Fibroblast of skin of left biceps (primary cell): ENCODE measurements at places on chromosomes 3 and 15.

GRCh38 chr3:122964811-122965210 is 62.8 kb downstream of the SEMA5B start:
- no peak for DNase-seq

DNA sequence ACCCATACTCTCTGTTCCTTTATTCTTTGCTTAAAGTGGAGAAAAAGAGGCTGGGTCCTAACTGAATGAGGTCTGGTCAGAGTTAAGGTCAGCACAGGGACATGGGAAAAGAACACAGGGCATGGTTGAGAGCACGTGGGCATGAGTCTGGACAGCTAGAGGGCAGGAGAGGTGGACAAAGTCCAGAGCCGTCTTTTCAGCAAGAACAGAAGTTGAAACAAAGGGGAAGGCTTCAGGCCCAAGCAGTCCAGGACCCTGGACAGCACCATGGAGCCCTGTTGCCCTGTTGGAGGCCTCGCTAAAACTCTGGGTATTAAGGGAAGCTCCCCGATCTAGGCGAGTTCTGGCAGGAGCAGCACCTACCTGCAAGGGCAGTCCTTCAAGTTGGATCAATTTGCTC is 50.7 kb downstream of the XYLB start:
- DNase-seq: peak; percentile 1

DNA sequence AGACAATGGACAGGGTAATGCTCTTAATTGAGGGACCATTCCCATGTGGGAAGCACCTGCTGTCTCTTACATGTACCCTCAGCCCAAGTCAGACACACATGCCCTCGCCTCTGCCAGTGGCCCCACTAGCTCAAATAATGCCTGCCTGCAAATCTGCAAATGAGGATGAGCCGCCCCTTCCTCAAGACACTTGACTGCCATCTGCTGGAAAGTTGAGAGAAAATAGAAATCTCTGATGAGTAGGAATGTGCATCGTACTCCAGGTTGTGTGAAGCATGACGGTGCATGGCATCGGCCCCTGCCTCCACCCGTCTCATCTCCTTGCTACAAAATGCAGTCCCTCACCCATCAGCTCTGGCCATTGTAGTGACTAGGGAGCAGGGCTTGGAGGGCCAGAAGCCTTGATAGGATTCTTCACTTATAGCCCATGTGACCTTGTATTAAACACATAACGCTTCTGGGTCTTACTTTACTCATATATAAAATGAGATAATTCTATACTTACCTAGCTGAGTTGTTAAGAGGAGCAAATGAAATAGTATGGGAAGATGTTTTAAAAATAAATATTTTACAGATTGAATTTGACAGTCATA is 6.3 kb upstream of the SCN5A start:
- DNase-seq: no peak

DNA sequence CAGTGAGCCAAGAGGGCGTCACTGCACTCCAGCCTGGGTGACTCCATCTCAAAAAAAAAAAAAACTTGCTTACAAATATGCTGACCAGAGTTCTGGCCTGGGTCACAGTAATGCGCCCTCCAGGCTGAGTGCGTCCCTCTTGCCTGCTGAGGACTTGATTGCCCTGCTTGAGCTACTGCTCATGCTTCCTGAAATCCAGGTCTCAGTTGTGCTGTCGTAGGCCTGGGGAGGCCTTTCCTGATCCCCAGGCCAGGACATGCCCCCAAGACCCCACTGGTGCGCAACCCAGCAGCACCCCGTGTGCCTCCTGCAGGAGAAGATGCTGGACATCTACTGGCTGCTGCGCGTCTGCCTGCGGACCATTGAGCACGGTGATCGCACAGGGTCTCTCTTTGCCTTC is 7.3 kb downstream of the AMIGO3 start:
- DNase-seq: no peak

- DNase-seq: no peak
These were observed 376.8 kb upstream of the ALCAM start for GRCh38 chr3:104989878-104990277.

GRCh38 chr15:77695961-77696582 is 63.4 kb upstream of the LINGO1 start:
- no peak for DNase-seq

- DNase-seq: no peak
These were observed 46.2 kb downstream of the CD200 start for GRCh38 chr3:112379020-112379690.

GRCh38 chr3:78873641-78874040 is 894.2 kb downstream of the ROBO1 start:
- no peak for DNase-seq

DNA sequence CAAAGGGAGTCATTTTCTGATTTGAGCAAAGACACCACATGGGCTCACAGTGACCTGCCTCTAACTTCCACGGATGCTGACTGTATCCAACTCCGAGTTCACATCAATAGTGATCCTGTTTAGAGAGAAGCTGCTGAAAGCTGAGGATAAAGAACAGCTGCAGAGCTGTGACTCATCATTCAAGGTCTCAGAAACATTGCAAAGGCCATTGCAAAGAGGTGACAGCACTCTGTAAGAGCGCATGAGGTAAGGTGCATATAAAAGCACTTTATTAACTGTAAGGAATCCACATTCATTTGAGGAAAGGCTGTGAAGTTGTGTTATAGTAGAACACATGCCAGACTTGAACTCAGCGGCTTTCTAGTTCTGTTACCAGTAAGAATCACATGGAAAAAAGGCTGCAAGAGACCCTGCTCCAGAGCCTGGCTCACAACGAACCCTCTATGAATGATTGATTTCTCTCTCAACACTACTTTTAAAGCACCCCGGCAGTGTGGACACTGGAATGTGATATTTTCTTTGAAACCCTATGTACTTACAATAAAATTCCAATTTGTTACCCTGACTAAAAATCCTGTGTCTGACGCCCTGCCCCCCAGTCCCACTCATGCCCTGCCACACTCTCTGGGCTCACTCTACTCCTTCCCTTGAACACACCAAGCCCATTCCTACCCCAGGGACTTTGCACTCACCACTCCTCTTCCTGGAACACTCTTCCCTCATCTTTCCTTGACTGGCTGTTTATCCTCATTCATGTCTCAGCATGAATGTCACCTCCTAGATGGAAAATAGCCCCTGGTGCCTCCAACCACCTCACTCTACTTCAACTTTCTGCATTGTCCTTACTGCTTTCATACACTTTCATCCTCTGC is 111.2 kb downstream of the LSM3 start:
- peak; percentile 88 for DNase-seq

GRCh38 chr3:72336821-72337479 is 511.3 kb downstream of the SHQ1 start:
- DNase-seq: peak; percentile 61

GRCh38 chr15:87604857-87605446 is 651.6 kb downstream of the NTRK3 start:
- DNase-seq: no peak

DNA sequence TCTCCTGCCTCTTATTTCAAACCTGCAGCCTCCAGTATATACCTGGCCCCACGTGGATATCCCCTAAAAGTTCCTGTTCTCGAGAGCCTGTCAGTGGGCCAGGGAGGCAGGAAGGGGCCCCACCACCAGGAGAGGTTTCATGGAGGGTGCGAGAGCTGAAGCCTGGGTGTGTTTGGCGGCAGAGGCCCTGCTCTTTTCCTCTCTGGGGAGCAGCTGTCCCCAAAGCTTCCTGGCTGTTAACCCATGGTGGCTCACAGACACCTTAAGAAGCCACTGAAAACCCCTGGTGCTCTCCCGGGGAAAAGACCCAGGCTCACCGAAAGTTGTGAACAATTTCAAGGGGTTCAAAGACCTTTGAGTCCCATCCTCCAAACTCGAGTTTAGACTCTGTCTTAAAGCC is 1.1 kb downstream of the PRRT3 start:
- DNase-seq: no peak

GRCh38 chr15:66126031-66126441 is 127.5 kb downstream of the MEGF11 start:
- DNase-seq: no peak

- DNase-seq: no peak
These were observed 172.0 kb upstream of the TP63 start for GRCh38 chr3:189459231-189459630.

GRCh38 chr3:88000853-88001252 is 58.0 kb downstream of the CGGBP1 start:
- DNase-seq: no peak

- DNase-seq: no peak
These were observed 37.2 kb downstream of the AP4E1 start for GRCh38 chr15:50945725-50946124.

- peak; percentile 37 for DNase-seq
These were observed 24.9 kb downstream of the CX3CR1 start for GRCh38 chr3:39254806-39255449.

DNA sequence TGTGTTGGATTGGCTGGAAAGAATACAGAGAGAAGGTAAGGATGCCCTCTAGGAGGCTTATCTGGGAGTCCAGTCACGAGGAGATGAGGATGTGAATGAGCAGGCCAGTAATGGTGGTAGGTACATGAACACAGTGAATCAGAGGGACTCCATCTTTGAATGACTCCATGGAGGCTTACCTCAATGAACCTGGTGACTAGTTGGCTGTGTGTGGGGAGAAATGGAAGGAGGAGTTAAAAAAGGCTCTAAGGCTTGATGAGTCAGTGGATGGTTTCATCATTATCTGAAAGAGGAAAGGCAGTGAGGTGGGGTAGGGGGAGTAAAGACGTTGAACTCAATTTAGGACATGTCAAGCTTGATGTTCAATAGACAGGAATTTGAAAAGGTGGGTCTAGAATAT is 61.1 kb downstream of the KCNAB1 start:
- DNase-seq: no peak

GRCh38 chr3:116563351-116563750 is 118.1 kb upstream of the LSAMP start:
- no peak for DNase-seq

GRCh38 chr3:129365296-129366136 is 62.9 kb downstream of the EFCAB12 start:
- no peak for DNase-seq

- DNase-seq: no peak
These were observed 47.7 kb upstream of the DUT start for GRCh38 chr15:48283396-48284145.

DNA sequence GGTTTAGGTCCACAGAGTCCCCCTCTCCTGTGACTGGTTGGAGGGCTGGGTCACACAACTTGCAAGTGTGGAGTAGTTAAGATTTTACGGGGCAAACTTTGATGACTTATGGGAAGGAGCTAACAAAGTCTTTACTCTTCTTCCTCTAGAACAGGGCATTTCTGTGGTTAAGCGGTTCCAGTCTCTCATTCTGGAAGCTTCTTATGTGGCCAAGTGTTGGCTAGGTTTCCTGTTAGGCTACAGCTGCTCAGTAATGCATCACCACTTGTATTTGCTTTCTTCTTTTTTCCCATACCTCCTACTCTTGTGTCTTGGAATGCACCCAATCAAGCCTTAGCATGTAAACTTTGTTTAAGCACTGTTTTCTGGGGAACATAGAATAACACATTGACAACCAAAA is 100.6 kb upstream of the PLAAT1 start:
- DNase-seq: peak; percentile 24

- DNase-seq: no peak
These were observed 24.8 kb downstream of the ZBTB38 start for GRCh38 chr3:141392897-141393734.

DNA sequence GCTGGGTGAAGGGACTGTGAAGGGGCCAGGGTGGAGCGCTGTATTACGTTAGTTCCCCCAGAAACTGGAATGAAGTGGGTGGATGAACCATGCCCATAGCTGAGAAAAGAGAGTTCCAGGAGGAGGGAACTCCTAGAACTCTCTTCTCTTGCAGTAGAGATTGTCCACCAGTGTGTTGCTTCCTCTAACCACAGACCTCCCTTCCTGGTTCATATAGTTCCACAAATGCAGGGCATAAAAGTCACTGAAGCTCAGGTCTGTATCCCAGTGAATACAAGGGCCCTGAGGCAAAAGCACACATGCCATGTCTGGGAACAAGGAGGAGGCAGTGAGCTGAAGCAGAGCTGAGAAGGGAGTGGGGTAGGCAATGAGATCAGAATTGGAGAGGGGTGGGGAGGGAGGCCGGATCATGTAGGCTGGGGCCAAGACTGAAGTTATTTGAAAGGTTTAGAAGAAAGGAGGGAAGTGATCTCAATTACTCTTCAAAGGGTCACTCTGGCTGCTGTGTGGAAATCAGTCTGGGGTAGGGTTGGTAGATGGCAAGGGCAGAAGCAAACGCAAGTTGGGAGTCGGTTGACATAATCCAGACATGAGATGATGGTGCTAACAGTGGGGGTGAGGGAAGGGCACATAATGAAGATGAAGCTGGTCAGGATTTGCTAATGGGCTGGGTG is 6.5 kb downstream of the A4GNT start:
- DNase-seq: no peak

- DNase-seq: peak; percentile 79
These were observed 66.1 kb upstream of the NPHP3 start for GRCh38 chr3:132788301-132788671.

GRCh38 chr3:100068826-100069225 is 45.5 kb downstream of the FILIP1L start:
- DNase-seq: no peak

DNA sequence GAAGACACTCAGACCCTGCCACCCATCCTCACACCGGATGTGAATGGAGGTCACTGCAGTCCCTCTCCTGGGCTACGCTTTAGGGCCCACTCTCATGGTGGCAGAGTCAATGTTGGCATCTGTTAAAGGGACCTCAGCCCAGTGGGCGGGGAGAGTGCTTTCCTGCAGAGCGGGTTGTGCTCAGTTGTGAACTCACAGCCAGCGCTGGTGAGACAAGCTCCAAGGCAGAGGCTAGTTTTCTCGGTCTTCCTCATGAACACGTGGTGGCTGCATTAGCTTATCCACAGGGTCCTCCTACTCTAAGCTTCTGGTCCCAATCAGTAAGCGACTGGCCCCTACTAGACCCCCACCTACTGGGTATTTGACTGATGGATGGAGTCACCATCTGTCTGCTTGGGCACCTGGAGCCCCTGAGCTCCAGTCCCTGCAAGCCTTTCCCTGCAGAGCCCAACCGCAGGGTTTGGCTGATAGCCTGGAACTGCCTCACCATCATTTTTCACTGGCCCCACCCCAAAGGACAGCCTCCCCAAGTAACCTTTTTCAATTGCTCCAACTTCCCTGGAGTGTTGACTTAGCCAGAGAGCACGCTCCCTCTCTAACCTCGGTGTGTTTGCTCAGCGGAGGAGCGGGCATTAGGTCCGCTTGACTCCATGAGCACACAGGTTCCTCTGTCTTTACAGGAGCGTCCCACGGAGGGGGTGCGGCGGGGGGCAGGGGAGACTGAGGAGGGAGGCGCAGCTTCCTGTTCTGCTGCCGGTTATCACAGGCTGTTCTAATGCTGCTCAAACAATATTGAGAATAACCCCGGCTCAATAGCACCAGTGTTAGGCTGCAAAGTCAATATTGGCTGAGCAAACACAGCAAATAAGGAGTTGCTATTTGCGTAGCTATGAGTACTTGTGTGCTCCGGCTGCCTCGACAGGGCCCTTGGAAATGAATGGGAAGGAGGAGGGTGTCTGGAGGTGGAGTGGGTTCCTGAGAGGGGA is 141.7 kb downstream of the RPLP1 start:
- peak; percentile 16 for DNase-seq

- DNase-seq: no peak
These were observed 365.6 kb downstream of the MAGI1 start for GRCh38 chr3:65672871-65673815.

DNA sequence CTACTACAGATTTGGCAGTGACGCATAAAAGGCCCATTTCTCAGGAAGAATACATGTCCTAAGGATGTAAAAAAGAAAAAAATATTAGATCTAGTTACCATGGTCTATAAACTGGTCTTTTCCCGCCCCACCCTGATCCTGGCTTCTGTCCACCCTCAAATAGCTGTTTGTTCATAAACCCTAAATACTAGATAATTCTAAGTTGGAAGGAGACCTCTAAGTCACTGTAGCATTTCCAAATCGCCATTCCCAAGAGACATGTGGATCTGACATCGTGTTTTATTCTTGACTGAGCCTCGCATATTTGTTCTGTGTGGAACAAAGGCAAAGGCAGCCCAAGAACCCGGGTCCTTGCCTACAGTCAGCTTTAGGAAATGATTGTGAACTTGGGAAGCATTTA is 49.0 kb downstream of the LMCD1 start:
- DNase-seq: no peak
